ENCODE measurements at places on chromosomes 5 and 9.

- no peak for DNase-seq
Observed at GRCh38 chr9:19471737-19472648, 63.2 kb downstream of the ACER2 start.

DNA sequence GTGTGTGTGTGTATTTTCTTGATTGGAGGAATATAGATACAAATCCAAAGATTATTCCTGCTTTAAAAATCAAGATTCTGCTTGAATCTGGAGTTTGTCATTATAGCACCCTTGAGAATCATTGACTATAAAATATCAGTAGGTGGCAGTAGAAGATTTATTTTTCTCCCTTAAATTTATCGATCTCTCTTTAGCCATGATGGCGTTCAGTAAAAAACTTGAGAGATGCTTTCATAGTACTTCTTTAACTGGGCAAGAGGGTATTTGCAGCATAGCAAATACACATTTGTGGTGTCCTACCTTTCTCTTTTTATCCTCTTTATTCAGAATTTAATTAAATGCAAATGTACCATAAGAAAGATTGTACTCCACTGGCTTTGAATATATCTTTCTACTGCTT lies 307.7 kb downstream of the ADGRV1 start:
- DNase-seq = no peak

GRCh38 chr5:149264439-149265067 lies 7.1 kb upstream of the AFAP1L1 start:
- no peak for DNase-seq

DNA sequence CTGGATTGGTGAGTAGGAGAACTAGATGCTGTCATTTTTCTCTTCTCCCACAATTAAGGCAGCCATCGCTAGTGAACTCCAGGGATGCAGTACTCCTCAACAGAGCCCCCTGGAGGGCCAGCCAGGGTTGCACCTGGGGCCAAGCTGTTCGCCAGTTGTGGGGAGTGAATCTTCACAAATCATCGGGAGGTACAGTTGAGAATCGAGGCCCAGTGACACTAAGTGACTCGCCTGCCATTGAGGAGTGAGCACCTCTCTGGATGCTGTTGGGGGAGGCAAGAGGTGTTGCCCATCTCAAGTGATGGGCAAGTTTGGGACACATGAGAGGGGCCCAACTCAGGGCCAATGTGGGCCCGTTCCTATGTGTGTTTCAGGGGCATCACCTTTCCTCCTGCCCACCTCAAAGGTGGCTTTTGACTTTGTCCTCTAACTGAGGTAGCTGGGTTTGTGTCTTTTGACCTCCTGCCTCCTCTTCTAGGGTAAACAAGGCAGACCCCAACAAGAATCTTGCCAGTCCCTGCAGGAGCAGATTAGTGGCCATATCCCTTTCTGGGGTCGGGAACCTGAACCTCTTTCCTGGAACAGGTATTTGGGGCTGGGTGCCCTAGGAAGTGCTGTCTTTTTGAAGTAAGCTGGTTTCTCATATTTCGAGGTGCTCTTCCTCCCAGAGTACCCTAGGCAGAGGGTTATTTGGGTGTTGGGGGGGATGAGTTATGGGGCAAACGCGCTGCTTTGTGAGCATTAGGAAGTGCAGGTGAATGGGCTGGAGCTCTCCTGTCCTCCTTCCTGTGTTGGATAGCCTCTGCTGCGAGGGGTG lies 181.2 kb downstream of the MACROH2A1 start:
- DNase-seq = no peak

DNA sequence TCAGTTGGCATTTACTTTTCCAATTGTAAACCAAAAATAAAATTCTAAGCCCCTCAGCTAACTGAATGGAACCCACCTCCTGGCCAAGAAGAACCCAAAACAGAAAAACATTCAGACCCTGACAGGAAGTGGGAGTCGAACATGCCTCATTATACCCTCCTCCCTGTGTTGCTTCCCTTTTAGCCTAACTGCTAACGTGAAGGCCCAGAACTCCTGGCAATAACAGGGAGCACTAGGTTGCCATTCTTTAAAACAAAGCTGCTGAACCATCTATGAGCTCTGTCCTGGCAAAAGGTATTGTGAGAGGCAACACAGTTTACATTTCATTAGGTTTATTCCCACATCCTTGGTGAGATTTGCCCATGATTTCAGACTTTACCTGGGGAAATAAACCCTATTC lies 481.4 kb downstream of the CHSY3 start:
- no peak for DNase-seq

All from HL-60 (cell line).